ENCODE measurements at places on chromosomes 6 and 20.

DNA sequence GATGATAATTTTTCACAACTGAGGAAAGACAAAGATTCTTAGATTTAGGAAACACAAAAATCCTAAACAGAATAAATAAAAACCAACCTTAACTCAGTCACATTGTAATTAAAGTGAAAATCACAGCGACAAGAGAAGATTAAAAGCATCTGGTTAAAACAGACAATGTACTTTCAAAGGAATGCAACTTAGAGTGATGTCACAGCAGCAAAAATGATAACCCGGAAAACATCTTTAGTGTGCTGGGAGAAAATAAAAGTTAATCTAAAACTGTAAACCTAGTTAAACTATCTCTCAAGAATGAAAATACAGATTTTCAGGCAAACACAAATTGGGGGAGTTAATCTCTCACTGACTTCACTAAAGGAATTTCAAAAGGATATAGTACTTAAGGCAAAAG is 76.8 kb upstream of the OGFRL1 start:
- DNase-seq = no peak

GRCh38 chr20:33086052-33086722 is 6.7 kb downstream of the BPIFB4 start:
- no peak for DNase-seq

- DNase-seq = no peak
Observed at GRCh38 chr6:61809004-61809595, 476.9 kb downstream of the KHDRBS2 start.

GRCh38 chr6:20833881-20834515 is 299.7 kb downstream of the CDKAL1 start:
- no peak for DNase-seq

DNA sequence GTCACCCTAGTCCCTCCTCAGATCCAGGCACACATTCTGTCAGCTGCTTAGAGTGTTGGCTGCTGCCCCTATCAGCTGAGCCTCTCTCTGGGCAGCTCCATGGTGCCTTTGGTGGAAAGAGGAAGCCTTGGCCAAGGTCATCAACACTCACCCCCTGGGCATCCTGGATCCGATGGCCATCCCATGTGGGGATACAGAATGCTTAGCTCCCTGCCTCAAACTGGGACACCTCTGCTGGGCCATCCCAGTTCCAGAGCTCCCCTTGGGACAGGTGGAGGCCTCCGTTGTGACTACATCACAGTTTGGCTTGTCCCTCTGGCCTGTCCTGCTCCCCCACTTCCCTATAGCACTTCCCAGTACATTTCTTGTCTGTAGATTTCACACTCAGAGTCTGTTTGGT is 45.6 kb downstream of the TOX2 start:
- DNase-seq = no peak

GRCh38 chr6:36677753-36678487 is 594 bp upstream of the CDKN1A start:
- DNase-seq = no peak

- no peak for DNase-seq
Observed at GRCh38 chr6:16511040-16511660, 250.1 kb downstream of the ATXN1 start.

- DNase-seq = no peak
Observed at GRCh38 chr20:10646886-10647420, 26.8 kb downstream of the JAG1 start.

GRCh38 chr6:45415315-45415714 is 37.6 kb upstream of the SUPT3H start:
- DNase-seq = no peak

DNA sequence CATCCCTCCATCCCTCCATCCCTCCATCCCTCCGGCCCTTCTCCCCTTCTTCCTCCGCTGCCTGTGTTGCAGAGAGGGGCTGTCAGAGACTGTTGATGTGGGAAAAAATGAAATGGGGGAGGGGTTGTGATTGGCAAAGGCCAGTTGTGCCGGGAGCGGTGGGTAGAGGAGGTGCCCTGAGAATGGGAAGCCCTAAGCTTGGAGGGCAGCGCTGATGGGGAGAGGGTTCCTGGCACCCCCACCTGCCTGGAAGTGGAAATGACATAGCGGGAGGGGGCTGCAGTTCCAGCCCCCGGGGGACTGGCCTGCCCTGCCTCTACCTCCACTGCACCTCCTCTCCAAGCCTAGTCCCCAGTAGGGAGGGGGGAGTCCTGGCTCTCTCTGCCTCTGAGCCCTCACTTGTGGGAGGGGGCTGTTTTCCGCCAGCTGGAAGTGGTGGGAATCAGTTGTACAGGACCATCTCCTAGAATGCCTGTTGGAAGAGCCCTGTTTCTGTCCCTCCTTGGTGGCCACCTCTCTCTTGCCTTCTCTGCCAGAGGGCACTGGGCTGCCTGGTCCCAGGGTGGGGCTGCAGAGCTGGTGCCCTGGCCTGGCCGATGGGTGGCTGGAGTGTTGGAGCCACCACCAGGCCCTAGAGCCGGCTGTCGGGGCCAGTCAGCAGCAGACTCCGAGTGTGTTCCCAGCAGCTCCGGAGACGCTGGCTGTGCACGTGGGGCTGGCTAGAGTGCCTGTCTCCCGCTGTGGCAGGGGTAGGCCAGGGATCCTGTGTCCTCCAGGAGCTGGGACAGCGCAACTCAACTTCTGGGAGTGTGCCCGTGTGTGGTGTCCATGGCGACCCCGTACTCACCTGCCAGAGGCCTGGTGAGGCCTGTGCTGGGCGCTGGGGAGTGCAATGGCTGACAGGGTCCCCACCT is 1.5 kb downstream of the DLGAP4 start:
- no peak for DNase-seq

DNA sequence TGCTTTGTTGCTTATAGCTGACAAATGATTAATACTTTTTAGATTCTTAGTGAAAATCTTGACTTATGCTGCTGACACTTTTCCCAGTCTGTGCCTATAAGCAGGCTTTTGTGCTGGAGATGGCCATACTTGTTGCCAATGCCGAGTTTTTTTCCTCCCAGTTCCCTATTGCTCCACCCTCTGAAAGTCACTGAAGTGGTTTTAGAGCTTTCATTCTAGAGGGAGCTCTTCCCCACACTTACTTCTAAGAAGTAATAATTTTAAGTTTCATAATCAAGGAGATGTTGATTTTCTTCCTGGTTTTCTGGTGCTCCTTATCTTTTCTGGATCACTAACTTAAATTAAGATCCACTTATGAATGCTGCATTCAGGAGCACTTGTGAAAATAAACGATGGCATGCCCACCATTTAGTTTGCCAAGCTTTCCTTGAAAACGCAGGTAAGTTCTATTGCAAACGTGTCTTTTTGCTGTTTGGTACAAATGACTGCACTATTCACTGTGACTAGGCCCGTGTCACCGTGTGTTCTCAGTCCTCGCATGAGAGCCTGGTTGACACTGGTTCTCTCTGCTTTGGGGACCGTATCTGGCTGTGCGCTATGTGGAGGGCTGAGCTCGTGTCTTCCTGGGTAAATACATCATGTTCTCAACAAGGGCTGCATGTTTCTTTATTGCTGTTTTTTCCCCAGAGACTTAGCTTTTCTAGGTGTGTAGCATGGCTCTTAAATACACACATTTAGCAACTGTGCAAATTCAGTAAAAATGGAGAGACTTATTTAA is 50.2 kb downstream of the GFRA4 start:
- DNase-seq = no peak

- no peak for DNase-seq
Observed at GRCh38 chr6:8888468-8888867, 453.1 kb upstream of the SLC35B3 start.

DNA sequence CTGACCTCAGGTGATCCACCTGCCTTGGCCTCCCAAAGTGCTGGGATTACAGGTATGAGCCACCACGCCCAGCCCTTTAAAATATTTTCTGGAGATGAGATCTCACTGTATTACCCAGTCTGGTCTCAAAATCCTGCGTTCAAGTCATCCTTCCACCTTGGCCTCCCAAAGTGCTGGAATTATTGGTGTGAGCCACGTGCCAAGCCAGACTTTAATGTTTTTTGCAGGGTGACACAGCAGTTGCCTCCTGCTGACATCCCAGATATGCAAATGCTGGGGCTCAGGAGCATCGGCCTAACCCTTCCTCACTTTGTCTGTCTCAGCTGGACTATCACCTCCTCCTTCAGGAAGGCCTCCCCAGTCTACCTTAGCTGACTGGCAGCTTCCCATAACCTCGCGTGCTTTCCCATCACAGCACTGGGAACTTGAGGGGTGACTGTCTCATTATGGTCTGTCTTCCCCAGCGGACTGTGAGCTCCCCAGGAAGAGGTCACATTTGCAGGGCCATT is 14.3 kb upstream of the ID1 start:
- DNase-seq = no peak

- DNase-seq = no peak
Observed at GRCh38 chr6:35473075-35473849, 5.1 kb downstream of the RPL10A start.

GRCh38 chr6:156687789-156688619 is 89.2 kb upstream of the ARID1B start:
- DNase-seq = no peak

GRCh38 chr20:14235355-14235754 is 102.1 kb downstream of the FLRT3 start:
- DNase-seq = no peak

GRCh38 chr20:52652271-52652670 is 319.9 kb upstream of the TSHZ2 start:
- no peak for DNase-seq

GRCh38 chr6:1645466-1646185 is 35.9 kb downstream of the FOXC1 start:
- no peak for DNase-seq

DNA sequence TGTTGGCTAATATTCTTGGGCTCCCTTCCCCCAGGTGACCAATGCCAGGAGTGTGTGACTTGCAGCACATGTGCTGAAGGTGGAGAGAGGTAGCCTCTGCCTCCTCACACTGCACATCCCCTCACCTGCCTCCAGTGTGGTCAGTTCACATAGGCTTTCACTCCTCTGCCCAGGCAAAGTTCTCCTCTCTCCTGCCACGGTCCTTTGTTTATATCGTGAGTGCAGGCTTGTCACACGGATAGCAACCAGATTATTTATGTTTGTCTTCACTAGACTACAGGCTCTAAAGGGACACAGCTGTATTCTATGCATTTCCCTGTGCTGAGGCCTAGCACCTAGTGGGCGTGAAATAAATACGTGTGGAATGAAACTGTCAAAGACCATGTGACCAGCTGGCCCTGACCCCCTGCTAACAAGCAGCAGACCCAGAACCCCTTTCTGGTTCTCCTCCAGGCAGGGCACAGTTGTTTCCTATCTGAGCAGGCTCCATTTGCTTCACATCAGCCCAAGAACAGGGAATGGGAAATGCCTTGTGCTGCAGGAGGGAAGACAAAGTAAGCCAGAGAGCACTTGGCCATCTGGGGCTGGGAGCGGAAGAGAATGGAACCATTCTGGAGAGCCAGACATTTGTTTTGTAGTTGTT is 42.3 kb downstream of the UNC5CL start:
- DNase-seq = no peak

DNA sequence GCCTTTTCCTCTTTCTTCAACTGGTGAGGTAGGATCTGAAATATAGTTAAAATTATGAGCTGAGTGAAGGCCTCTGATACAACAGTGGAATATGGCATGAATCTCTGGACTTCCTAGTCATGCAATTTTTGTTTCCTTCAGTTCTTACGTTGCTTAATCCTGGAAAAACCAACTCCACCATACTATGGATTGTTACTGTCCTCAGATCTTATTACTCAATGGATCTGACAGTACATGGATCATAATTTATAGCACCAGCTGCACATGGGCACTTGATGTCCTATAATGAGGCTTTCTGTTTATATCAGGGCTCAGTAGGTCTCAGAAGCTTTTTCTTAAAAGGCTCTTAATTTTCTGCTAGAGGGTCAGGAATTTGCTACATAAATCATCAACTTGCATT is 1341.0 kb upstream of the EYS start:
- no peak for DNase-seq

- peak; percentile 54 for DNase-seq
Observed at GRCh38 chr6:135180542-135181332, at the start of gene MYB. MYB (plus strand) TSS chr6:135181308; CDS start chr6:135181514, 206 bp downstream.

DNA sequence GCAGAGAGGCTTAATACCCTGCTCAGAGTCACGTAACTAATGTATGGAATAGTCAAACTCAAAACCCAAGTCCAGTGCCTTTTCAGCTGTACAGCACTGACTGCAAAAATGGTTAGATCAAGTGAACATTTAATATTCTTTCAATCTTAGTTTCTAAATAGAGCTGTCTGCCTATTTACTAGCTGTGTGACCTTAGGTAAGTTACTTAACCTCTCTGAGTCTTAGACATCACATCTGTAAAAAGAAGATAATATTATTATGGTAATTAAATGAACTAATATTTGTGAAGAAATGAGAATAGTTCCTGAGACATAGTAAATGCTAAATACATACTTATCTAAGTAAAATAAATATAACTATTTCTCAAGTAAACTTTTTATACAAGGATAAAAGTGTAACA is 235.5 kb downstream of the SAMD5 start:
- no peak for DNase-seq

GRCh38 chr6:35365594-35366203 is 23.3 kb downstream of the PPARD start:
- no peak for DNase-seq

DNA sequence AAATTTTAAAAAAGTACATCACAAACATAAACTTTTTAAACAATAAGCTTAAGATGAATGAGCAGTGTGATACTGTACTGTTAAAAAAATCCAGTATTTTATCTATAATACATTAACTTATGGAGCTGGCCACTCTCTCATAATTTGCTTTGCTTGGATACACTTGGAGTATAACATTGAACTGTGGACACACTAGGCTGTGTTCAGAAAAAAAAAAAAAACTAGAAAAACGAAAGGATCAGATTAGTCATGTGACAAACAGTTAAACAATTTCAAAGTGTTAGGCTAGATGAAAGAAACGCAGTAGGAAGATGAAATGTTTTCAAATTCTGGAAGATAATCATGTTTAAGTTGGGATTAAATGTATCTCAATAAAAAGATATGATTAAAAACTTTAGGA is 220.0 kb downstream of the GRIK2 start:
- no peak for DNase-seq

GRCh38 chr6:156283091-156283490 is 494.1 kb upstream of the ARID1B start:
- DNase-seq = no peak

DNA sequence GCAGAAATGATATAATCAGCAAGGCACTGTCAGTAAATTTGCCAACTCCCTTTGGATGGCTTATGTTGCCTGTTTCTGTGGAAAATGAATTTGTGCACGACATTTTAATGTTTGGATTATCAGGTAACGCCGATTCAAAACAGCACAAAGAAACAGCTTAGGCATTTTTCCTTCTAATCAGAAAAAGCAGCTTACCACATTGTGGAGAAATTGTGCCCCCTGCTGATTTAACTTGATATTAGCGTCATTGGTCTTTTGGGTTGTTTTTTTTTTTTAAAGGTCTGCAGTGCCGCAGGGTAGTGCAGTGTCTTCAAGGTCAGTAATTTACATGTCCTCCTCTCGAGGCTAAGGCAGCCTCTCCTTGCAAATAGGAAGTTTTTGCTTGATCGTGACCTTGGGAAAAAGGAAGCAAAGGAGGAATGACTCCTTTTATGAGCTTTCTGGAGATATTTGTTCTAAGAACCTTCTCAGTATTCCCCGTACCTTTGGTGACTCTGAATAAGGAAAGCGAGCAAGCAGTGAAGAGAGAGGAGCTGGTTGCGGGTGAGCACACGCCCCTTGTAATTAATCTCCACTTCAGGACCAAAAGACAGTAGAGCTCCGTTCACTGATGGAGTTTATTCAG is 79.1 kb downstream of the ELOVL4 start:
- no peak for DNase-seq
